ENCODE measurements at places on chromosomes 1 and 21.

DNA sequence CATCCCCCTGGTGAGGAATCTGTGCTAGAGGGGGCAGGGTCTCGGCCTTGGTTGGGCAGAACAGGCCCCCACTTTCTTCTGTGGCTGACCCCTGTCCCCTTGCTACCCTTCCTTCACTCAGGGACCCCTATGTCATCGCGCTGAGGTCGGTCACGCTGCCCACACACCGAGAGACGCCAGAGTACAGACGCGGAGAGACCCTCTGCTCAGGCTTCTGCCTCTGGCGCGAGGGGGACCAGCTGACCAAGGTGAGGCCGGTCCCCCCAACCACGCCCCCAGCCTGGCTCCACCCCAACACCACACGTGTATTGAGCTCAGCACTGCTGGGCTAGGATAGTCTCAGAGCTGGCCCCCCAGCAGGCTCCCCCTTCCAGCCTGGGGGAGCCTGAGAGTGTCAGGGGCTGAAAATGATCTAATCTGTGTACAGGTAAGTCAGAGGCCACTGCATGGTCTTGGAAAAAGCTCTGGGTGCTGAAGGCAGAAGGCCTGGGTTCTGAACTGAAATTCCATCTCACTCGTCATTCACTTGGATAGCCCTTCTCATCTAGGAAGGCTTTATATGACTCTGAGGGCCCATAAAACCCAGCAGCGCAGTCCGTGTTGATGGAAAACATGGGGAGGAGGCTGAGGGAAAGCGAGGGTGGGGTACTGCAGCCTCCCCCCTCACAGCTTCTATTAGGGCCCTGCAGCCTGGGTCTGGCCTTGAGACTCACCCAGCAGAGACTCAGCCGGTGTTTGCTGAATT, 15.3 kb downstream of the FAM151A start:
- no peak for DNase-seq

DNA sequence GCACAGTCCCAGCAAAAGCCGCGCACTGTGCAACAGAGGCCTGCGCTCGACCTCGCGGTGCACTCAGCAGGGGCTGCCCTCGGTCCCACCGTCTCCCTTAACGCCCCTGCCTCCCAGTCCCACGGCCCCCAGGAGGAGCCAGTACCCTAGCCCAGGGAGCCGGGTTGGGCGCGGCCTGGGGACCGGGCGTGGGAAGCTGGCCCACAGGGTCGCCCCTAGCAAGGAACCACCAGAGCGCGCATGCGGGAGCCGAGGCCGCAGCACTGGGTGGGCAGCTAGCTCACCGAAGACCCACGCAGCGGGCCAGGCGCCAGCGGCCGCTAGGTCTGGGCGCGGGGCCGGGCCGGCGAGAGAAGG, 21.6 kb upstream of the ZNF678 start:
- DNase-seq = no peak

- no peak for DNase-seq
Observed at GRCh38 chr1:222224636-222225315, 323.1 kb downstream of the HHIPL2 start.

DNA sequence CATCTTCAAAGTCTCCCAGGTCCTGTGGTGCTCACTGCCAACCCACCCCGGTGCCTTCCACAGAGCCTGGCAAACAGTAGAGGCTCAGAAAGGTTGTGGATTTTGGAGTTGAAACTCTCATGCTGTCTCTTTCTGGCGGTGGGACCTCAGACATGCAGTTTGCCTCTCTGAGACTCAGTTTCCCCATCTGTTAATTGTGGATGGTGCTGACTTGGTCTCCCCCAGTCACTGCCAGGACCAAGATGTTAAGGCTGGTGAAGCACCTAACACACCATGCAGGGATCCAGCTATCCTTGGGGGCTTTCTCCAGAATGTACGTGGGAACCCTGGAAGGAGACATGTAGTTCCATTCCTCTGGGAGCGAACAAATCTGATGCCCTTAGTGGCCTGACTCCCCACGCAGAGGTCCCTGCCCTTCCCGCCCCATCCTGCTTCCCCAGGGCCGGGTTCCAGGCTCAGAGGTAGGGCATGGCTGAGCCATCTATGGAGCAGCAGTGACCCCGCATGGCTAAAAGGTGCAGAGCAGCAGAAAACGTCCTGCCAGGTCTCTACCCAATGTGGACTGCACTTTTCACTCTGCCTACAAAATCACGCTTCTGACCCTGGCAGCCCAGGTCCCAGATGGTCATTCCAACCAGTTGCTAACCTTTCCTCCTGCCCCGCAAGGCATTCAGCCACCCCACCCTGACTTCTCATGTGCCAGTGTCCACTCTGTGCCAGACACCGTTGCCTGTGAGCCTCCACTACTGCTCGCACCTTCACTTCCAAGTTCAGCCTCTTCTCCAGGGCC, 9.2 kb upstream of the TTC22 start:
- DNase-seq = peak; percentile 26

GRCh38 chr1:43143441-43143888, 28.6 kb downstream of the EBNA1BP2 start:
- DNase-seq = no peak

- no peak for DNase-seq
Observed at GRCh38 chr1:83552820-83553219, 446.1 kb downstream of the TTLL7 start.

GRCh38 chr1:27763358-27763757, 9.7 kb upstream of the STX12 start:
- no peak for DNase-seq

- no peak for DNase-seq
Observed at GRCh38 chr1:224898937-224899336, 30.5 kb upstream of the DNAH14 start.

DNA sequence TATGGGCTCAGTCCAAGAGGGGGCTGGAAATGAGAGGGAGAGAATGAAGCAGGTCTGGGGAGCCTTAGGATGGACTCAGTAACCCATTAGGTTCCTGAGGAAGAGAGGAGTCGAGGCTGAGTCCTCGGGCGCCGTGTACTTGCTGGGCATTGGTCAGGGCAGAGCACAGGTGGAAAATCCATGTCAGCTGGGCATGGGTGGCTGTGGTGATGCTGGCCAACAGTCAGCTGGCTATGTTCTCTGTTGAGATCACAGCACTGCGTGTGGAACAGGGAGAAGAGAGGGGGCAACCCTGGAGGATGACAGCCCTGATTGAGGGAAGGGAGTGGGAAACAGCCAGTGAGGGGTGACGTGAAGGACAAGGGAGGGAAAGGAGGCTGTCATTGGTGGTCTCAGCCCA, 43.1 kb upstream of the CLSTN1 start:
- DNase-seq = no peak

DNA sequence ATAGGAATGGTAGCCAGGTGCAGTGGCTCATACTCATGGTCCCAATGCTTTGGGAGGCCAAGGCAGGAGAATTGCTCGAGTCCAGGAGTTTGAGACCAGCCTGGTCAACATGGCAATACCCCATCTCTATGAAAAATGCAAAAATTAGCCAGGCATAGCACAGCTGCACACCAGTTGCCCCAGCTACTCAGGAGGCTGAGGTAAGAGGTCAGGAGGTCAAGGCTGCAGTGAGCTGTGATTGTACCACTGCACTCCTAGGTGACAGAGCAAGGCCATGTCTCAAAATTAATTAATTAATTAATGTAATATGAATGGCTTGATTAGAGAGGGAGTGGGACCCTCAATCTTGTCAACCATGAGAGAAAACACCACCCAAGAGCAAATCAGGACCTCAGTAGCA, 198.7 kb upstream of the DUSP10 start:
- DNase-seq = no peak

DNA sequence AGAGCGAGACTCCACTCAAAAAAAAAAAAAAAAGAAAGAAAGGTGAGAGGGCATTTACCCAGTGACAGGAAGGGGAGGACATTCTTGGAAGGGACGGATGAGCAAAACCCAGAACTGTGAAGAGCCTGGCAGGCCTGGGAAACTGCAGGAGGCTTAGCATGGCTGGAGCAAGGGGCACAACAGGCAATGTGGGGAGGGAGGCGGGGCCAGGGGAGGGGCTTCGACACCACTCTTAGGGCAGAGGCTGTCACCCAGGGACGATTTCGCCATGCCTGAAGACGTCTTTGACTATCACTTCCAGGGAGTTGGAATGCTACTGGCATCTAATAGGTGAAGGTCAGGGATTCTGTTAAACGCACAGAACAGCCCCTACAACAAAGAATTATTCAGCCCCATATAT, 184.0 kb downstream of the HUNK start:
- no peak for DNase-seq

GRCh38 chr1:158248771-158249170, 5.5 kb upstream of the CD1A start:
- DNase-seq = no peak

DNA sequence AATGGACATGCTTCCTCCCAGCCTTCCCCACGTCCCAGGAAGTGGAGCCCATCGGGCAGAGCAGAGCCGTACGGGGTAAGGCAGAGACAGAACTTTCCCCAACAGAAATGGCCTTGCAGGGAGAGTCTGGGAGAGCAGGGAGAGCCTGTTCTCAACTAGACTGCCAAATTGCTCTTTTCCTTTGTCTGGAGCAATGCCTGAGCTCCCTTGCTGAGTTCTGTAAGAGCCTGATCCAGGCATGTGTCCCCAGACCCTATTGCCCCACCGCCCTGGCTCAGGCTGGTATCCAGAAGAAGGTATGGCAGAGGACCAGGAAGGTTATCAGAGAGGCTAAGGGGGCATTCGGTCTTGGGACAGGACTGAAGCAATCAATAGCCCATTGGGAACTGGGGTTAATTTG, 79.9 kb downstream of the TMEM53 start:
- no peak for DNase-seq

- no peak for DNase-seq
Observed at GRCh38 chr1:203153989-203154821, 21.4 kb downstream of the MYBPH start.

DNA sequence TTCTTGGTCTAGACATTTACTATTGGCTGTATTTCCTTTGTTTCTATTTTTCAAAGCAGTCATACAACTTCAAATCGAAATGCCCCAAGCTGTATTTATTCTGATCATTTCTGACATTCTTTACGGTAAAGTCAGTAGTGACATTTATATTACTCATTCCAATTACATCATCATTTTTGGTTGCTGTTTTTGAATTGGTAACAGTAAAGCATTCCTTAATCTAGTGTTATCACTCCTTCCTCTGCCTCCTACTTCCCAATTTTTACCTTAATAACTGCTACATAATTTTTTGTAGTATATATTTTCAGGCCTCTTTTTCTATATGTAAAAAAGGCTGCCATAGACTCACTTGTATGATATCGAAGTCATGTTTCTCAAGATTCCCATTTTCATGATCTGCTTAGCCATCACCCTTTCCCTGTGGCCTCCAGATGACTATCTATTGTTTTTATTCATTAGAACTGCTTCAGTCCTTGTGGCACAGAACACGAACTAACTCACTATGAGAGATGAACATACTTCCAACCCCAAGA, 167.2 kb downstream of the RUNX1 start:
- DNase-seq = no peak

DNA sequence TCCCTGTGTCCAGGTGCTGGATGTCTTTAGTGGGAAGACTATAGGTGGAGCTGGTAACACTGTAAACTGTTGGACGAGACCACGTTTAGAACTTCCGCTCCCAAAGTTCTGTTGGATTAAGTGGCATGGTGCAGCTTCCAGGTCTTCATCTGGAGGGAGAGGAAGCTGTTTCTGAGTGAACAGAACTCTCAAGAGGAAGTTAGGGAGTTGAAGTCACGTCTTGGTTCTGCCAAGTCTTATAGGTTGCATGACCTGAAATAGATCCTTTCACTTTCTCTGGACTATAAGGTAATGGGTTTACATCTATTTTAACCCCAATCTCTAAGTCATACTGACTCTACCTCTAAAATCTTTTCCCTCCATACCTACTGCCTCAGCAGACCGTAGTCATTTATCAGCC, 97.4 kb upstream of the TNR start:
- DNase-seq = no peak

- no peak for DNase-seq
Observed at GRCh38 chr1:21537932-21538630, 28.9 kb downstream of the ALPL start.

DNA sequence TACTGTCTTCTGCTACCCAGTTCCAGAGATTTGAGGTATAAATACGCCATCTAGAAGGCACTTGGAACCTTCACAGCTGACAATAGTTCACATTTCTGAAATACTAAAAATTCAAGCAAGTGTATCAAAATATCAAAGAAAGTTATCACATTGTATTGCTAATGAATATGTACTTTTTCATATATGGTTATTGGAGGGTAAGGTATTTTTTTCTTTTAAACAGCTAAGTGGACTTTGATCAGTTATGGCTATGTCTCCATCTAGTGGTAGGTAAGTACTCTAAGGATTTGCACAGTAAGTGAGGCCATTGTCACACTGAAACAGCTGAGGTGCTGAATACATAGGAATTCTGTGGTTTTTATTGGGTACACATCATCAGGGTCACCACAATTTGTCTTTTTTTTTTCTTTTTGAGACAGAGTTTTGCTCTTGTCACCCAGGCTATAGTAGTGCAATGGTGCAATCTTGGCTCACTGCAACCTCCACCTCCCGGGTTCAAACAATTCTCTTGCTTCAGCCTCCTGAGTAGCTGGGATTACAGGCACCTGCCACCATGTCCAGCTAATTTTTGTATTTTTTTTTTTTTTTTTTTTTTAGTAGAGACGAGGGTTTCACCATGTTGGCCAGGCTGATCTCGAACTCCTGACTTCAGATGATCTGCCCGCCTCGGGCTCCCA, 49.1 kb upstream of the CR2 start:
- no peak for DNase-seq

DNA sequence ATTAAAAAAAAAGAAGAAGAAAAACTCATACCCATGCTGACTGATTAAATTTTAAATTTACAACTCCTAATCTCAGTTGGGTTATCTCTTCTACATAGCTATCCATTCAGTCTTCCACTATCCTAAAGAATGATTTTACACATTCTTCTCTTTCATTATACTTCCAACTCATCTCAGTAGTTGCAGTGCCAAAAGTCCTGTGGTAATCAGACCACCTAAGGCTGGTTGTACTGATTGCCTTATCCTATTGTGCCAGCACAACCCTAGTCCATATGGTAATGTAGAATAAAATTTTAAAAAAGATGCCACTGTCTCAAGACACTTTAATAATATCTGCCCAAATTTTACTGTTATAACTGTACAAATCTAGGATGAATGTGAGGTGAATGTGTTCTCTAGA, 448.0 kb downstream of the LRRIQ3 start:
- no peak for DNase-seq

GRCh38 chr1:12851779-12852178, 3.3 kb upstream of the HNRNPCL1 start:
- no peak for DNase-seq

- DNase-seq = no peak
Observed at GRCh38 chr1:160806784-160807183, 10.8 kb downstream of the LY9 start.

DNA sequence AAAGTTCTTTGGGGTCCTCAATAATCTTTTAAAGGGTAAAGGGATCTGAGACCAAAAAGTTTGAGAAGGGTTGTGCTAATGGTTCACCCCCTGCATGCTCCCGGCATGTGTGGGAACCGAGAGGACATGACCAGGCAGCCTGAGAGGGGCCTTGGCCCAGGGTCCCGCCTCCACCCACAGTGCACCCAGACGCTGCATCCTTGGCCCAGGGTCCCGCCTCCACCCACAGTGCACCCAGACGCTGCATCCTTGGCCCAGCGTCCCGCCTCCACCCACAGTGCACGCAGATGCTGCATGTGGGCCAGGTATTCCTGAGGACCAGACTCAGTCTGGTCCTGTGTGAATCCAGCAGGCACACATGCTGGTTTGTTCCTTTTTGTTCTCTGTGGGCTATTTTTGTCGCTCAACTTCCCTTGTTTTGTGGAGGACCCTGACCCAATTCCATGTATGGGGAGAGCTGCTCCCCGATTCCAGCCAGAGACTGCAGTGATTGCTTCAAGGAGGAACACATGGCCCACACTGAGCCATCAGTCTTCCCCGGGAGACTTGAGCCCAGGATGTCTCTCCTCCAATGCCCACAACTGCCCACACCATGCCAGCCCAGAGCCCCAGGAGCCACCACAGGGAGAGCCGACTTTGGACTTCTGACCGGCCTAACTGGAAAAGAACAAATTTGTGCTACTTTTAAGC, 3.5 kb downstream of the NPHP4 start:
- no peak for DNase-seq
